ENCODE measurements at places on chromosomes 7 and 10.

DNA sequence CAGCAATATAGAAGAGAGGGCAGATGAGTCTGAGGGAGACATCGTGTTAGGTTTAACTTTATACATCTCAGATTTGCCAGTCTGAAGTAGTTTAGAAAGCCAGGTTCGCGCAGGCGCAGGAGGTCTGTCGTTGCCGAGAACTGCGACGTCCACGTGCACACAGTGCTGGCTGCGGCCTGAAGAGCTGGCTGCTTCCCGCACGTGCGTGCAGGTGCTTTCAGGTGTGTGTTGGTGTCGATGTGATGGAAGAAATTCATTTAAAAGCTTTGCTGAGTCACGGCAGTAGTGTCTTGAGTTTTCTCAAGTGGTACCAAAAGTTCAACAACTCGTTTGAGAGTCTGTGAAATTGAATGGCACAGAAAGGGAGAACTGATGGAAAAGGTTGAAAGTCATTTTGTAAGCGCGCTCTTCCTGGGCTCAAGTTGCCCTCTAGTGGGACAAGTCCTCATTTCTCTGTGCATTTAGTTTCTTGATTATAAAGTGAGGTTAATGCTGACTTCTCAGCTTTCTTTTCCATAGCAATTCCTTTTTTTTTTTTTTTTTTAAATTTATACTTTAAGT, 18.6 kb downstream of the WDR37 start:
- no peak for DNase-seq
- peaks cover 4% of the 10 kb centered on the region for H3K4me1 ChIP-seq
- H3K27me3 ChIP-seq = no peaks in the 10 kb centered on the region
- peaks cover 31% of the 10 kb centered on the region for H3K36me3 ChIP-seq
- peak overlapping the region; percentile 9 for H3K27ac ChIP-seq

GRCh38 chr10:3068968-3069737, 1.8 kb downstream of the PFKP start:
- H3K27ac ChIP-seq = peak overlapping the region; percentile 90
- peak overlapping the region; percentile 91 for H3K4me3 ChIP-seq
- peaks cover 49% of the 10 kb centered on the region for H3K36me3 ChIP-seq
- peaks cover 49% of the 10 kb centered on the region for H3K4me1 ChIP-seq

GRCh38 chr10:72421885-72422540, 67.3 kb upstream of the DNAJB12 start:
- H3K27me3 ChIP-seq = no peaks in the 10 kb centered on the region
- DNase-seq = no peak
- peaks cover 3% of the 10 kb centered on the region for H3K4me1 ChIP-seq
- H3K36me3 ChIP-seq = peaks cover 20% of the 10 kb centered on the region
- H3K4me3 ChIP-seq = no peak overlapping the region

- H3K36me3 ChIP-seq = peaks cover 50% of the 10 kb centered on the region
- no peaks in the 10 kb centered on the region for H3K27me3 ChIP-seq
- H3K27ac ChIP-seq = peak overlapping the region; percentile 5
- H3K4me3 ChIP-seq = no peak overlapping the region
- H3K4me1 ChIP-seq = peaks cover 16% of the 10 kb centered on the region
- DNase-seq = no peak
Measured at GRCh38 chr7:151482883-151483710, 36.6 kb downstream of the RHEB start.

DNA sequence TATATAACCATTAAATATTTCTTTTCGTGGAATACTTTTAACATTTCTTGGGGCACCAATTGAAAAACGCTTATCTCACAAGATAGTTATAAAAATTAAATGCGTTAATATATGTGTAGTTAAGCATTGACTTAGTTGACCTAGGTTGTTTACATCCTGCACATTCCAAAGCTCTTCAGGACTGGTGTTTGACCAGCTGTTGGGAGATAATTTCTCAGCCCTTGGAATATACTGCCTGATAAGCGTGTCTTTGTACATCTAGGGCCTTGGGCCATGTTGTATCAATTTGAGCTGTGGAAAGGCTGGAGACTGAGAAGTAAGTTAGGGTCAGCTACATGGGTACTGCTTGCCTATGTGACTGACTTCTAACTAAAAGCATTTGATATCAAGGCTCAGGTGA, 90.0 kb upstream of the AOAH start:
- no peaks in the 10 kb centered on the region for H3K27me3 ChIP-seq
- H3K27ac ChIP-seq = no peak overlapping the region
- no peak overlapping the region for H3K4me3 ChIP-seq
- H3K4me1 ChIP-seq = peaks cover 2% of the 10 kb centered on the region
- no peak for DNase-seq

DNA sequence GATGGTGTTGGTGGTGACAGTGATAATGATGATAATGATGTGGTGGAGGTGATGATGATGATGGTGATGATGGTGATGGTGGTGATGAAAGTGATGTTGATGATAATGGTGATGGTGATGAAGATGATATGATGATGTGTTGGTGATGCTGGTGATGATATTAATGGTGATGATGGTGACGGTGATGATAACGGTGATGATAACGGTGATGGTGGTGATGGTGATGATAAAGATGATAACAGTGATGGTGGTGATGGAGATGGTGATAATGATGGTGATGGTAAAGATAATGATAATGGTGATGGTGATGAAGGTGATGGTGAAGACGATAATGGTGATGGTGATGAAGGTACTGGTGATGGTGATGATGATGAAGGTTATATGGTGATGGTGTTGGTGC, 76.6 kb downstream of the UNCX start:
- no peaks in the 10 kb centered on the region for H3K27me3 ChIP-seq
- H3K27ac ChIP-seq = no peak overlapping the region
- no peaks in the 10 kb centered on the region for H3K36me3 ChIP-seq
- no peaks in the 10 kb centered on the region for H3K4me1 ChIP-seq

- DNase-seq = no peak
- no peaks in the 10 kb centered on the region for H3K27me3 ChIP-seq
- peaks cover 33% of the 10 kb centered on the region for H3K4me1 ChIP-seq
- peak overlapping the region; percentile 70 for H3K27ac ChIP-seq
- H3K4me3 ChIP-seq = no peak overlapping the region
Measured at GRCh38 chr10:102801978-102802377, 35.2 kb downstream of the CYP17A1 start.

DNA sequence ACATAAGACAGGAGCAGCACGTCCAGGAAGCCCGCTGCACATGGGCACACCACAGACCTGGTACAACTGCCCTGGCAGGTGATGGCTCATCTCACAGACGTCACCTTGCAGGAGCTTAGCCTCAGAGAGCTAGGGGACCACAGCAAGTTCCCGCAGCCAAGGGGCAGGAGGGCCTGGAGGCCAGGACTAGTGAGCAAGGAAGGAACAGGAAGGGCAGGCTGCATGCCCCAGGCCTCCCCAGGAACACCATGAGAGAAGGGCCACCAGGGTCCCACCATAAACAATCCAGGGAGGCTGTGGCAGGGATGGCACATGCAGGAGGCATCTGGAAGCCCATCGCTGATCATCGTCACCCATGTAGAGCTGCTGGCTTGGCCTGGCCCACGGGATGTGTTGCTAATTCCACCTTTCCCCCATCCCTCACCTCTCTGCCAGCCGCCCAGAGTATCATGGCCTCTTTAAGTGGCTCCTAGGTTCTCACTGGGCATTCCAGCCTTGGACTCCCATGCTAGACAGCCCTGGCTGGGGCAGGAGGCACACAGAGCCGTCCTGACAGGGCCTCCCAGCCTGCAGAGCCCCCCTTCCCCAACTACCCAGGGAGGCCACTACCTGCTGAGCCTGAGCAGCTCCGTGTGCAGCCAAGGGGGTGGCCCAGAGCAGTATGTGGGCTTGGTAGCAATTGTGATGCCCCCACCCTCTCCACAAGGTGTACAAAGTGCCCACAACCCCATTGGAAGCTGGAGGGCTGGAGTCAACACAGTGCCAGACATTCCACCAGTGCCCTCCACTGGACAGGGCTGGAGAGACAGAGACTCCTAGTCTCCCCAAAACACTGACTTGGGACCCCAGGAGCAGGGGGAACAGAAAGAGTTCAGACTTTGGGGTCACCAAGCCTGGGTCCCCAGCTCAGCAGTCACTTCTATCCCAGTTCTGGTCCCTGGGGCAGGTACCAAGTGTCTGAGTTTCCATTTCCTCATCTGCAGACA, 35.5 kb downstream of the GRID1 start:
- H3K27ac ChIP-seq = no peak overlapping the region
- no peak for DNase-seq
- H3K4me3 ChIP-seq = no peak overlapping the region
- no peaks in the 10 kb centered on the region for H3K36me3 ChIP-seq
- H3K4me1 ChIP-seq = no peaks in the 10 kb centered on the region

DNA sequence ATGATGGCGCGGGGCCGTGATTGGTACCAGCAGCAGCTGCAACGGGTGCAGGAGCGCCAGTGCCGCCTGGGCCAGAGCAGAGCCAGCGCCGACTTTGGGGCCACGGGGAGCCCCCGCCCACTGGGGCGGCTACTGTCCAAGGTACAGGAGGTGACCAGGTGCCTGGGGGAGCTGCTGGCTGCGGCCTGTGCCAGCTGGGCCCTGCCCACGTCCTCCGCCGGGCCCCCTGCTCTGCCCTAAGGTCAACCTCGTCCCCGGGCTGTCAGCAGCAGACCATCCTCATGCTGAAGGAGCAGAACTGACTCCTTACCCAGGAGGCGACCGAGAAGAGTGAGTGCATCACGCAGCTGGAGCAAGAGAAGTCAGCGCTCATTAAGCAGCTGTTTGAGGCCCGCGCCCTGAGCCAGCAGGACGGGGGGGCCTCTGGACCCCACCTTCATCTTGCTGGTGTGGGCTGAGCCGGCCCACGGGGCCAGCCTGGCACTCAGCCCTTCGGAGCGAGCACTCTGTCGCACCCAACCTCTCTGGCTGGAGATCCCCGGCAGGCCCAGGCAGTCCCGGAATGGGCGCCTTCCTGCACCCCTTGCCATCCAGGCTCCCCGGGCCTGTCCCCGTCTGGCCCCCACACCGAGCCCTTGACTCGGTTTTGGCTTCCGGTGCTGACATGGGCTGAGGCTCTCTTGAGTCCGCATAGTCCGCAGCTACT, 24.6 kb upstream of the ZNF716 start:
- H3K36me3 ChIP-seq = no peaks in the 10 kb centered on the region
- H3K27ac ChIP-seq = no peak overlapping the region
- DNase-seq = no peak
- no peaks in the 10 kb centered on the region for H3K27me3 ChIP-seq
- H3K4me3 ChIP-seq = no peak overlapping the region

GRCh38 chr10:59750155-59750945, 2.9 kb downstream of the MRLN start:
- no peak for DNase-seq
- no peak overlapping the region for H3K27ac ChIP-seq
- H3K27me3 ChIP-seq = peaks cover 3% of the 10 kb centered on the region
- no peak overlapping the region for H3K4me3 ChIP-seq
- H3K36me3 ChIP-seq = no peaks in the 10 kb centered on the region

DNA sequence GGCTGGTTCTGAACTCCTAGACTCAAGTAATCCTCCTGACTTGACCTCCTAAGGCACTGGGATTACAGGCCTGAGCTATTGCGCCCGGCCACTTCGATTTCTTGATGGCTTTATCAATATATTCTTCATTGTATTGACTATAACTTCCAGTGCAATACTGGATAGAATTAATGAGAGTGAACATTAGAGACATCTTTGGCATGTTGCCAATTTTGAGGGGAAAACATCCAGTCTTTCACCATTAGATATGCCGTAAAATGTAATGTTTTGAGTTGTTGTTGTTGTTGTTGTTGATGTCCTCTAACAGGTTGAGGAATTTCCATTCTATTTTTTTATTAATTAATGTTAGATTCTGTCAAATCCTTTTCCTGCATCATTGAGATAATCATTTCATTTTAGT, 578.9 kb downstream of the ZWINT start:
- no peaks in the 10 kb centered on the region for H3K36me3 ChIP-seq
- no peaks in the 10 kb centered on the region for H3K4me1 ChIP-seq
- no peak overlapping the region for H3K27ac ChIP-seq
- no peak overlapping the region for H3K4me3 ChIP-seq
- no peak for DNase-seq

DNA sequence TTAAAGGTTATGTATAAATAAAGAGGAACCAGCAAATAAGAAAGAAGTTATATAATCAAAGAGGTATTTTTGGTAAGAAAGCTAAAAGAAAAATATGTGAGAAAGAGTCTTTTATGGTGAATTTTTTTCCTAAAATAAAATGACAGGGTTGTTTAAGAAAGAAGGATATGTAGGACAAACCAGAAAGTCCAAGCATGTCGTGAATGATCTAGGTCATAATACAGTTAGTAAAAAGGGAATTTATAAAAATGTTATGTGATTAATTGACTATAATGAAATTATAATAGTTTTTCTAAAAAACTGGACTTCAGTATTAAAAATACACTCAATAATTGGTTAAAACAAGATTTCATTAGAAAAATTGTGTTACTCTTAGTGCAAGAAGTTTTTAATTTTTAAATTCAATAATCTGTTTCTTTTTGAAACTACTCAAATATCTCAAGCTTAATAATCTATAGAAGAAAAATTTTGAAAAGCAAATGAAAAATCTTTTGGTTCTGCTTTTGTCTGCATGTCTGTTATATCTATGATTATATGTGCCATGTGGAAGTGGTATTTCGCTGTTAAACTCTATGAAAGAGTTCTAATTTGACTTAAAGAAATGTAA, 23.3 kb downstream of the AVL9 start:
- no peak for DNase-seq
- H3K27me3 ChIP-seq = no peaks in the 10 kb centered on the region
- H3K4me1 ChIP-seq = peaks cover 25% of the 10 kb centered on the region

GRCh38 chr7:117645481-117646165, 165.8 kb downstream of the CFTR start:
- H3K4me1 ChIP-seq = no peaks in the 10 kb centered on the region
- no peaks in the 10 kb centered on the region for H3K36me3 ChIP-seq
- H3K27ac ChIP-seq = no peak overlapping the region
- no peaks in the 10 kb centered on the region for H3K27me3 ChIP-seq
- H3K4me3 ChIP-seq = no peak overlapping the region
- DNase-seq = no peak

GRCh38 chr10:69102440-69102839, 14.5 kb downstream of the SRGN start:
- peak overlapping the region; percentile 27 for H3K4me3 ChIP-seq
- no peak for DNase-seq
- peak overlapping the region; percentile 88 for H3K27ac ChIP-seq
- peaks cover 66% of the 10 kb centered on the region for H3K36me3 ChIP-seq
- H3K4me1 ChIP-seq = peaks cover 32% of the 10 kb centered on the region

- no peak for DNase-seq
- H3K27ac ChIP-seq = no peak overlapping the region
- no peaks in the 10 kb centered on the region for H3K36me3 ChIP-seq
- H3K27me3 ChIP-seq = peaks cover 7% of the 10 kb centered on the region
- peaks cover 21% of the 10 kb centered on the region for H3K4me1 ChIP-seq
Measured at GRCh38 chr10:22986771-22987542, 59.1 kb downstream of the ARMC3 start.

GRCh38 chr10:33093362-33093761, 135.3 kb upstream of the ITGB1 start:
- no peak for DNase-seq
- H3K4me3 ChIP-seq = no peak overlapping the region

DNA sequence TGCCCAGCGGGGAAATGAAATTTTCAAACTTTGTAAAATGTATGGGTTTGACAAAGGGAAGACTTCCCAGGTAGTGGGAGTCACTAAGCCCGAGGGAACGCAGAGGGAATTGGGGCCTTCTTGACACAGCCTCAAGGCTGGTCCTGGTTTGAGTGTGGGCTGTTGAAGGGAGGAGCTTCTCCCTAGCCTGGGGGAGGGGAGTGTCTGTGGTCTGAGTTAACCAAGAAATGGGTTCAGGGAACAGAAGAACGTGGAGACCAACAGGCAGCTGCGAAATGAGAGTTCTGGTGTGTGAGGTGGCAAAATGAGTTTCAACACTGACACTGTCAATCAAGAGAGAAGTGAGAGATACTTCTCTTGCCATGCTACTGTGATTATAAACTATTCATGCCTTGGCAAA, 32.7 kb upstream of the BAMBI start:
- H3K27me3 ChIP-seq = peaks cover 8% of the 10 kb centered on the region
- H3K36me3 ChIP-seq = no peaks in the 10 kb centered on the region
- H3K4me3 ChIP-seq = no peak overlapping the region
- no peak for DNase-seq
- no peaks in the 10 kb centered on the region for H3K4me1 ChIP-seq

Data from activated CD8-positive, alpha-beta T cell treated with anti-CD3 and anti-CD28 coated beads, Interleukin-2, amount 10 ng/mL, durations not matched to agents 7 days and 5 days (primary cell).